ENCODE measurements at places on chromosomes 12 and 14.

GRCh38 chr12:113980537-113981337 is 14.6 kb upstream of the RBM19 start:
- peak; percentile 12 for DNase-seq

DNA sequence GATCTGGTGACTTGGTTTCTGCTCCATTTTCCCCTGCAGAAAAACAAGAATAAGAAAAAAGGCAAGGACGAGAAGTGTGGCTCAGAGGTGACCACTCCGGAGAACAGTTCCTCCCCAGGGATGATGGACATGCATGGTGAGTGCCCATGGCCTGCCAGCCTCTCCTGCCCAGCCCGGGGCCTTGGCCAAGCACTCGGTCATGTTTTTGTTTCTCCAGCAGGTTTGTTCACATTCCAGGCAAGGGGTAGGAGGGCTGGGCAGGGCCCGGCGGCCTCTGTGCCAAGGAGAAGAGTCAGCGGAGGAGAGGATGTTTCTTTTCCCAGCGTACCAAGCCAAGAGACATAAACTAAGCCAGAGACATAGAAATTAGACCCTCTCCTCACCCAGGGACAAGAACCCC is 13.6 kb downstream of the BCL7A start:
- DNase-seq: no peak

GRCh38 chr12:43861840-43862150 is 25.9 kb downstream of the TMEM117 start:
- no peak for DNase-seq

DNA sequence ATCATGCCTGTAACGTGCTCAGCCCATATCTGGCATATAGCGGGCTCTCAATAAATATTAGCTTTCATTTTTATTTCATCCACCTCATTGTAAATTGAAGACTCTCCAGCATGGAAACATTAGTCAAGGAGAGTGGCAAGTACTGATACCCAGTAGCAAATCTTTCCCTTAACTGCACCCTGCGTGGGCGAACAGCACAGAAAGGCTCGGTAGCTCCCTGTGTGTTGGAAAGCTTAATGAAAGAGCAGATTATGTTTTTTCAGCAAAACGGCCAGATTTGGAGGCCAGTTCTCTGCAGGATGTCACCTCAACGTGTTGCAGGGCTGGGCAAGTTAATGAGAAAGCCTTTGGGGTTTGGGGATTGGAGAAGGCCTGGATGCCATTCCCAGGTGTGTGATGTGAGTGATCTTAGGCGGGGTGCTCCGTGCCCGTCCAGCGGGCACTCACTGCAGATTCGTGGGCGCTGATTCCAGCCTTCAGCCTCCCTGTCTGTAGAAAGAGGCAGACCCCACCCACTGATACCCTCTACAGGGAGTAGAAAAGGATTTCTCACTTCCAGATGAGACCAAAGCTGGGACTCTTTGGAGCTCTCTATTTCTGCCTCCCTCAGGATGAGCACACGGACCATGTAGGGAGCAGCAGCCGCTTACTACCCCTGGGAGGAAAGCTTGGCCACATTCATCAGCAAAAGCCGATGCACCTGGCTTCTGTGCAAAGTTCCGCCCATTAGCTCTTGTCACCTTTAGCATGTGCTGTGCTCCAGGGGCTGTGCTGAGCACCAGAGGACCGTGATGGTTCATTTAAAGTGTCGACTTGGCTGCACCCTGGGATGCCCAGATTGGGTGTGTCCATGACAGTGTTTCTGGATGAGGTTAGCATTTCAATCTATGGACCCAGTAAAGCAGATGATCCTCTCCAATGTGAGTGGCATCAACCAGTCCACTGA is 29.1 kb downstream of the C14orf132 start:
- DNase-seq: no peak

GRCh38 chr14:35079742-35080141 is 33.7 kb downstream of the FAM177A1 start:
- no peak for DNase-seq

- no peak for DNase-seq
Observed at GRCh38 chr12:120142231-120142877, 25.8 kb upstream of the RAB35 start.

DNA sequence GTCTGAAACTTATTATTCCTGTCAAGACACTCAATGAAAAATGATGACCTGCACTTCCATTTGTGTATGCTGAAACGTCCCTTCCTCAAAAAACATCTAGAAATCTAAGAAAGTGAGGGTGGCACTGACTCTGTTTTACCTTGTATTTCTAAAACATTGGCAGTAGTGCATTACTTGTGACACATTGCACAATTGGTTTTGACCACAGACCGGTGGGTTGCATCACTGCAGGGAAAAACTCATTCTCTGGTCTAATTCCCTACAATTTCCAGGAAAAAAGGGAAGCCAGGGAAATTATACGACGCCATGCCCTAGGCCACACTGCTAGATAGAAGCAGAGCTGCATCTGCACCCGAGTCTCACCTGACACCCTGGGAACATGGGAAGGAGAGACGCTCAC is 156.7 kb downstream of the NTF3 start:
- no peak for DNase-seq
